Jurkat, Clone E6-1 (cell line): ENCODE measurements at places on chromosomes 13 and 19.

DNA sequence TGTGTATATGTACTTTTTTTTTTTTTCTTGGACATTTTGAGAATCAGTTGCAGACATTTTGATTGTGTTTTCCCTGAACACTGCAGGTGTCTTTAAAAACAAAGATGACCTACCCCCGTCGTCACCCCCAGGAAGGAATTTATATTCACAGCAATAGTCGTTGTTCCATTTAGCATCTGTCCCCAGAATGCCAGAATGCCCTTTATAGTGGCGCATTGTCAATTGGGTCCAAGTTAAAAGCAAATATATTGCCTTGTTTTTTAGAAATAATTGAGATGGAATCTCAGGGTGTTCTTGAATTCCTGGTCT lies 1.8 kb upstream of the RNF225 start:
- no peak for DNase-seq

GRCh38 chr19:15422296-15423075 lies 3.7 kb upstream of the AKAP8L start:
- no peak for DNase-seq

DNA sequence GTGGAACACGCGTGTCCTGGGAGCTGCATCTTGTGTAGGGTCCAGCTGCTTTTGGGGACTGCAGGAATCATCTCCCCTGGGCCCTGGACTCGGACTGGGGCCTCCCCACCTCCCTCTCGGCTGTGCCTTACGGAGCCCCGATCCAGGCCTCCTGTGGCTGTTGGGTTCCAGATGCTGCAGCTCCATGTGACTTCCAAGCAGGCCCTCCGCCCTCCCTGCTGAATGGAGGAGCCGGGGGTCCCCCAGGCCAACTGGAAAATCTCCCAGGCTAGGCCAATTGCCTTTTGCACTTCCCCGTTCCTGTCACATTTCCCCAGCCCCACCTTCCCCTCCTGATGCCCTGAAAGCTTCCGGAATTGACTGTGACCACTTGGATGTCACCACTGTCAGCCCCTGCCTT lies 6.2 kb upstream of the PGLS start:
- no peak for DNase-seq

DNA sequence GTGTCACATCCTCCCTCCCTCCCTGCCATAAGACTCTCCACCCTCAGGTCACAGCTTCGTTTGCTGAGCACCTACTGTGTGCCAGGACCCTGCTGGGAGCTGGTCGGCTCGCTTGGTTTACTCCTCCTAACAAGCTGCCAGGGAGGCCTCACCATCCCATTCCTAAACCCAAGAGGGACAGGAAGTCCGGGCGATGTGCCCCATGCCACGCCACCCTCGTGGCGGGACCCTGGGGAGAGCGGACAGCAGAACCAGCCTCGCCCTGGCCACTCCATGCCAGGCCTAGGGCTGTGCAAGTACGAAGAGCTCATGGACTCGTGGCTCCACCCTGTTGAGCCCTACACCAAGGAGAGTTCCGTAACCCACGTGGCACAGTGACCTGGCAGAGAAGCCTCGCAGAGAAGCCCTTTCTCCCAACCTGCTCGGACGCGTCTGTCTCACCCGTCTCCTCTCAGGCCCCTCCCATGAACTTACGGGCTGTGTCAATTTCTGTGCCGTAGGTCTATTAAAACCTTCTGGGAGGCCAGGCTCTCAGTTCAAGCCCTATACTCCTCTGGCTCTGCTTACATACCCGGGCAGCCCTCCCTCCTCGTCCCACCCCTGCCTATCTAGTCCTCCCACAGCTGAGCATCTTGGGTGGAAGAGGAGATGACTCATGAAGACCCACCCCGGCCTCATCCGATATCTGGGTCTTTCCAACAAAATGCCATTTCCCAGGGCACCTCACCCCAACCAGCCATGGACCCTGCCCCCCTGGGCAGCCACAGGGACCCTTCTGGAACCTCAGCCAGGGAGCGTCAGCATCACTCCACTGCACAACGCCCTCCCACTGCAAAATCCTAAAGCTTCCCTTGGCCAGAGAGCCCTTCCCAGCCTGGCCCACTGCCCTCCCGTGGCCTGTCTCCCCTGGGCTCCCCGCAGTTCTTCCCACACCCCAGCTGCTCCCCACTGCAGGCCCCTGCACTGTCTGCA lies 2.6 kb downstream of the UBXN6 start:
- no peak for DNase-seq

DNA sequence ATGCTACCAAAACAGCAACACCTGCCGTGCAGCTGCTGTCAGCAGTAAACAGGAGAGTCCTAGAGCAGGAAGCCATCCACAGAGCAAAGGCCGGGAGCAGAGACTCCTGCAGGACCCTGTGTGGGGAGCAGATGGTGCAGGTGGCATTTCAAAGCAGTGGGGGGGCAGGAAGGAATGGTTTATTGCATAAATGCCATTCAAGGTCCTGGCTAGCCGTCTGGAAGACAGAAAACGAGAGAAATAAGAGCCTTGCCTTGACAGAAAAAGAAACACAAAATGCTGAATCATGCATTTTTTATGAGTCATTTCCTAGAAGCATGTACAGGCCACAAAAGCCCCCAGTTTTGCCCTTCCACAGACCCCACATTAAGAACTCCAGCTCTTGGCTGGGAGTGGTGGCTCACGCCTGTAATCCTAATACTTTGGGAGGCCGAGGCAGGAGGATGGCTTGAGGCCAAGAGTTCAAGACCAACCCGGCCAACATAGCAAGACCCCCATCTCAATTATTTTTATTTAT lies 5.4 kb downstream of the RSPH6A start:
- DNase-seq = no peak

GRCh38 chr19:3118232-3119070 lies 17.4 kb upstream of the GNA15 start:
- no peak for DNase-seq

- no peak for DNase-seq
Observed at GRCh38 chr13:47004027-47004426, 107.2 kb upstream of the HTR2A start.

GRCh38 chr13:110423689-110424302 lies 116.7 kb downstream of the COL4A2 start:
- no peak for DNase-seq

- no peak for DNase-seq
Observed at GRCh38 chr19:46950526-46951170, 69.0 kb upstream of the NPAS1 start.
